GM23248 (cell line): ENCODE measurements at places on chromosomes 6 and 20. TPM values are rescaled to one million over a fixed set of nuclear protein-coding genes. Genes with fewer than 3 reads are reported as not detected.

DNA sequence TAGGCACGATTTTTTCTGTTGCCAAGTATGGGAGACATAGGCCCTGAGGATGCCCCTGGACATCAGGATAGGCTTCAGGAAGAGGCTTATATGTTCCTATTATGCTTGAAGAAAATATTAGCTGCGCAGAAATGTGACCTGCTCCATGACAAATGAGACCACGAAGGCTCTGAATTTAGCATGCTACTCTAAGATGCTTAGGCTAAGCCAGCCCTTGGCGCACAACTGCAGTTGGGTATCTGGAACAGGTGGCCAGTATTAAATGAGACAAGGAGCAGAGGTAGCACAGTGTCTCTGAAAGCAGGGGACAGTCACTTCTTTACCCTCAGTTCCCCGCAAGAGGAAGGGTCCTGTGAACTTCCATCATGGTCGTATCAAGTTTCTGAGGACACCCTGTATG is 90.0 kb downstream of the RREB1 start:
- no peak for DNase-seq

Gene SPATS1
- total RNA-seq, result not detected in 2 replicates

DNA sequence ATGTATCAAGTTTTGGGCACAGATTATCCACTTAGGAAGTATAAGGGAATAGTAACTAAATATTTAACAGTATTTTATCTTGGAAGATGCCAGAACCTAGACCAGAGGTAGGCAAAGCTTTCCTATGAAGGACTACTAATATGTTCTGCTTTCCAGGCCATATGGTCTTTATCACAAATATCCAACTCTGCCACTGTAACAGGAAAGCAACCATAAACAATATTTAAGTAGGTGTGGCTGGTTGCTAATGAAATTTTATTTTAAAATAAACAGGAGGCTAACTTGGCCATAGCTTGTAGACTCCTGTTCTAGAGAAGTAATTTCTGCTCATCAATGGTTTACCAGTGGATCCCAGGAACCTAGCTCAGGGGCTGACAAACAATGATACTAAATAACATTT is 39.4 kb downstream of the NOL7 start:
- DNase-seq, result no peak

GRCh38 chr20:48729538-48729937 is 98.3 kb downstream of the PREX1 start:
- DNase-seq, result no peak

DNA sequence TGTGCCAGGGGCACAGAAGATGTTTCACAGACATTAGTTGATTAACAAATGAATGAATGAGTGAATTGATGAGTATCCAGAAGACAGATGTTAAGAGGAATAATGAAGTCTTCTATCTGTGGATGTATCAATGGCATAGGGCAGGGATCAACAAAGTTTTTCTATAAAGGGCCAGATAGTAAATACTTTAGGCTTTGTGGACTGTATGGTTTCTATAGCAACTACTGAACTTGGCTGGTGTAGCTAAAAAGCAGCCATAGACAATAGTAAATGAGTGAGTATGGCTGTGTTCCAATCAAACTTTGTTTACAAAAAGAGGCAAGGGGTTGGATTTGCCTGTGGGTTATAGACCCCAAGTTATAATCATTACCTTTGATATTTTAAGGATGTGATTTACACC is 144.0 kb downstream of the PRL start:
- no peak for DNase-seq

- DNase-seq, result no peak
Observed at GRCh38 chr20:6558341-6558740, 209.1 kb upstream of the BMP2 start.

Gene TGM3
- 0.11 TPM in 1 of 2 replicates, not detected in the other for total RNA-seq

Gene PKIB
- total RNA-seq, result 1.3 TPM in 1 of 2 replicates, not detected in the other

GRCh38 chr6:9307786-9308185 is 872.4 kb upstream of the SLC35B3 start:
- DNase-seq, result no peak

DNA sequence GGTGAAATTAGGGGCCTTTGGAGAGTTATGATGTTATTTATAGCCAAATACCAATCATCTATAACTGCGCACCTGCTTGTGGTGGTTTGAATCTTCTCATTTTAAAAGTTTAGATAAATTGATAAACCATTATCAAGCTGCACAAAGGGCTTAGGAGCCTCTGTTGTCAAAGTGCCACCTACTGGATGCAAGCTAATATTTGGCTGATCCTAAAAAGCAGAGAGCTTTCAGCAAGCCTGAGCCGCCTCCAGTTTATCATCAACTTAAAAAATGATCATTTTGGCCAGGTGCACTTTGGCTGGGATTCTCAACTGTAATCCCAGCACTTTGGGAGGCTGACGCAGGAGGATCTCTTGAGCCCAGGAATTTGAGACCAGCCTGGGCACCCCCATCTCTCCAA is 58.5 kb upstream of the ATXN1 start:
- DNase-seq, result peak; percentile 34

- peak; percentile 13 for DNase-seq
Observed at GRCh38 chr6:116022841-116023445, 37.7 kb downstream of the FRK start.

DNA sequence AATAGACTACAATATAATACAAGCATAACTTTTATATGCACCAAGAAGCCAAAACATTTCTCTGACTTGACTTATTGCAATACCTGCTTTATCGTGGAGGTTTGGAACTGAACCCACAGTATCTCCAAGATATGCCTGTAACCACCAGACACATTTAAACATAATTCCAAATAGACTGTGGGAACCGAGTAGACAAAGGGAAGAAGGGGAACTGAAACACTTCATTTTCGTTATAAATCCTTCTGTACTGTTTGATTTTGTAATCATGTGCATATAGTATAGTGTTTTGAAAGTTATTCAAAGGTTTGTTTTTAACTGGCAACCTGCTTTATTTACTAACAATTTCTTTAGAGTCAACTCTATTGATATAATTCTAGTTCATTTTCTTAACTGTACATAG is 154.9 kb upstream of the BEND6 start:
- no peak for DNase-seq

Gene CARMIL1
- total RNA-seq, result 6.3 and 10.9 TPM in 2 replicates

Gene LST1
- total RNA-seq, result not detected in 2 replicates

Gene PBOV1
- not detected in 2 replicates for total RNA-seq

Gene WFDC2
- total RNA-seq, result not detected in 2 replicates

DNA sequence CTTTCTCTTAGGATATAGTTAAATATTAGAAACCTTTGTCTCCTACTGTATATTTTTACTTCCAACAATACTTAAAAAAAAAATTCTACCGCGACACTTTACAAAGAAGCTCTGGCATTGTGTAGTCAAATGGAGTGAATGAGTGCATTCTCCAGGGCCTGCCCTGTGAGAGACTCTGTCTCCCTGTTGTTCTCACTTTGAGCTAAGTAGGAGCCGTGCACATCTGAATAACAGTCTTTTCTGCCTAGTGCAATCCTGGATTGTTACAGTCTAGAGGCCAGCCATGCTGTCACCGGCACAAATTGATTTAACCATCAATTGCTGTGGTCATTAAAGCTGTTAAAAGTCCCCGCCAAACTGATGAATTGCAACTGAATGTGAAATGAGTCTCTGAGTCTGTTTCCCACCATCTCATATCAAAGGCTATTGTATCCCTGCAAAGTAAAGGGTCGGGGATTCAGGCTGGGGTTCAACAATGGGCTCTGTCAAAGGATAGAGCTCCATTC is 156.0 kb downstream of the RFPL4B start:
- DNase-seq, result peak; percentile 7

DNA sequence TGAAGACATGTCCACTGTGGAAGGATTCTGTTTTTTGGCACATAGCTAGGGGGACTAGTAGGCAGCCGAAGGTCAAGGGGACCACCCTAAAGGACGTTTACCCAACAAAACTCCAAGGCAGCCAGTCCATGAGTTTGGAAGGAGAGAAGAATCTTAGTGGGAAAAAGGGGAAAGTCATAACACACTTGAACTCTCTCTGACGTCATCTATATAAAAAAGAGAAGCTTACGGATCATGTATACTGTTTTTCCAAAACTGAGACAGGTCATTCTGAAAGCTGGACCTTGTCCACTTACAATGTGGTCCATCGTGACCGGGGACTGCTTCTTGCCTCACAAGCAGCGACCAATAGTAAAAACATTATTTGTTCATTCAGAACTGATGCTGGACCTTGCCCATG is 95.5 kb downstream of the MBOAT1 start:
- DNase-seq, result no peak

DNA sequence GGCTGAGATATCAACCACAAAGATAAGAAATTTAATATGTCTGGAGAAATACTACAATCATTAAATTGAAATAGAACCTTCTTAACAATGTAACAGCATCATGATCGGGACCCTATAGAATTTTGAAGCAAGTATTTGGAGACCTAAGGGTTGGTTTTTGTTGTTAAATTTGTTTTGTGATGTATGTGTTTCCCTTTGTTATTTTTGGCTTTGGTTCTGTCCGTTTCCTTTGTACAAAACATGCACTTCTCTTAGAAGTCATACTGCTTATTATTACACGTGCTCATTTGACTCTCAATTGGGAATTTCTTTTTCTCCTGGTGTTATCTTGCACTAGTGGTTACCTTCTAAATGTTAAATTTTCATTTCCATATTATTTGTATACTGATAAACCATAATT is 4.0 kb upstream of the PLN start:
- no peak for DNase-seq

Gene PDYN
- not detected in 2 replicates for total RNA-seq

GRCh38 chr6:55794136-55794812 is 81.1 kb downstream of the BMP5 start:
- peak; percentile 90 for DNase-seq

DNA sequence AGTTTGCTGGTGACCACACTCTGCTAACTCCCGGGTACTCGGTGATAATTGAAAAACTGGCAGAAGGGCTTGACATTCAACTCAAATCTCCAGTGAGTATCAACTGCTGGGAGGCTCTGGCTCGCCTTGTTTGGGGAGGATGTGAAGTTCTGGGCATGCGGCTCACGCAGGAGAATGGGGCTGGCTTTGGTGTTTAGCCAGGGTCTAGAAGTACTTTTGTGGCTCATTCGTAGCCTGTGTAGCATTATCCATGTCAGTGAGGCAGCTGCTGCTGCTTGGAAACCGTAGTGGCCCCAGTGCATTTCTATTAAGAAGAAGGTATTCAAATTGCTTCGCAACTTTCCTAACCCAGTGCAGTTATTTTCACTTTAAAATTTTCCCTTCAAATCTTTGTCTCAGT is 52.2 kb downstream of the KDM1B start:
- DNase-seq, result no peak

DNA sequence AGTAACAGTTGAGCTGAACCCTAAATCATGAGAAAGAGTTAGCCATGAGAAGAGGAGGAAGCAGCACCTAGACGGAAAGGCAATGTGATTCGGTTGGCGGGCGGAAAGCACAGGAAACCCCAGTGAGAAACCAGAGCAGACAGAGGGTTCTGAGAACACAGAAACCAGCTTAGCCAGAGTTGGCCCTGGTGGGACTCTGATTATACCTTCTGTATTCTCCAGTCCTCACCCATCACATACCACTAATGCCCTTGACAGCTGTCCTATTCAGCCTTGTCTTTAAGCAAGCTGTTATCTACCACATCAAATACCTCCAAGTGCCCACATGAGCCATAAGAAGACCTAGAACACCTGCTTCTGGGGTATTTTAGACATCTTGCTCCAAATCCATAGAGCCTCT is 58.9 kb upstream of the LRRC1 start:
- no peak for DNase-seq

DNA sequence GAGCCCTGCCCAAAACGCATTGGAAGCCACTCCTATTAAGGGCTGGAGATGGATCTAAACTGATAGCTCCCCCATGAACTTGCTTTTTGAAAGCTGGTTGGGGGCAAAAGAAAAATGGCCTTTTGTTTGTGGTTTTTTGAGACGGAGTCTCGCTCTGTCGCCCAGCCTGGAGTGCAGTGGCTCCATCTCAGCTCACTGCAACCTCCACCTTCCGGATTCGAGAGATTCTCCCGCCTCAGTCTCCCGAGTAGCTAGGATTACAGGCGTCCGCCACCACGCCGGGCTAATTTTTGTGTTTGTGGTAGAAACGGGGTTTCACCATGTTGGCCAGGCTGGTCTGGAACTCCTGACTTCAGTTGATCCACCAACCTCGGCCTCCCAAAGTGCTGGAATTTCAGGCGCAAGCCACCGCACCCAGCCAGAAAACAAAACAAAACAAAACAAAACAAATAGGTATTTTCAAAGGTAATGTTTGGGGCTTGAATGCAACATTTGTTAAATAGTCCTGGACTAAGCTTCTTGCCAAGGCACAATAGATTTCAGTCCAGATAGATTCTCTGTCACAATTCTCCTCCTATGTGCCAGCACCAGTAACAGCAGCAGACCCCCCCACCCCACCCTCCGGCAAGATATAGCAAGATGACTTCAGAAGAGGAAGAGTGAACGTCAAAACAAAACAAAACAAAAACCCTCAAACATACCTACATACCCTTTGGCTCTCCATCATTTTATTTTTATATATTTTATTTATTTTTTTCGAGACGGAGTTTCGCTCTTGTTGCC is 26.5 kb upstream of the ABT1 start:
- DNase-seq, result no peak
